ENCODE measurements at places on chromosomes 1 and 21.

GRCh38 chr1:84225646-84226045, 75.9 kb upstream of the SAMD13 start:
- no peak for DNase-seq

- DNase-seq, result no peak
Observed at GRCh38 chr21:34535886-34536285, 23.9 kb upstream of the KCNE1 start.

GRCh38 chr21:33199100-33199464, 30.7 kb upstream of the IFNAR2 start:
- DNase-seq, result no peak

- peak; percentile 31 for DNase-seq
Observed at GRCh38 chr1:109928591-109929111, 18.0 kb downstream of the CSF1 start.

- DNase-seq, result no peak
Observed at GRCh38 chr1:205294934-205295333, 26.6 kb downstream of the NUAK2 start.

DNA sequence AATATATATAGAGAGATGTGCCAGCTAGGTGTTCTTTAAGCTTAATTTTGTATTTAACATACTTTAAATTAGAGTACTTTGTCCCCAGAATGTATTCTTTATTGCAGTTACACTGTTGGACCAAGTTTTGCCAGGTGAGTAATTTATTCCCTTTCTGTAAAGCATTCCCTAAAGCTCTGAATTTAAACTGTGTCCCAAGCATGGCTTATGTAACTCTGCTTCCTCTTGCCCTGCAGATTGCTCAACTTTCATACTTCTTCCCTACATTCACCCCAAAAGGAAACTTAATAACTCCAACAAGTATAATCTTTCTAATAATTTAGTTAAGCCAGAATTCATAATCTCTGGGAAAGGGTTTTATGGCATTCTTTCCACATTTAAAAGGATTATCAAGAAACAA, 5.6 kb downstream of the LYPLAL1 start:
- DNase-seq, result no peak

GRCh38 chr1:109438798-109439297, 12.6 kb upstream of the PSMA5 start:
- DNase-seq, result peak; percentile 79

All from GM04503 (cell line).